ENCODE measurements at places on chromosomes 16 and 17.

- no peak for DNase-seq
These were observed 885.8 kb downstream of the KCNJ2 start for GRCh38 chr17:71055128-71055527.

DNA sequence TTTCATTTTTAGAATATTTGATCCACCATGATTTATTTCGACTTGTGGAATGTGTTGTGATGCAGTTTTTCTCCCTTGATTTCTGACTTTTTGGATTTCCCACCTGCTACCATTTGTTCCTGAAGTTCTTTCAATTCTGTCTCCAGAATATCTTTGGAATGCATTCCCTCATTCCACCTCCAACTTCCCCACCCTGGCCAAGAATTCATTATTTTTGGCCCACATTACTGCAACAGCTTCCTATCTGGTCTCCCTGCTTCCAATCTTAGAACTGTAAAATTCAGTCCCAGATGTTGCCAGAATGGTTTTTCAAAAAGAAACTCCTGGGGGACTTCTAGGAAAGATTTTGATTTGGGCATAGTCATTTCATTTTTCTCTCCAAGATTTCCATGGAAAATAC lies 182.3 kb upstream of the HS3ST4 start:
- no peak for DNase-seq

DNA sequence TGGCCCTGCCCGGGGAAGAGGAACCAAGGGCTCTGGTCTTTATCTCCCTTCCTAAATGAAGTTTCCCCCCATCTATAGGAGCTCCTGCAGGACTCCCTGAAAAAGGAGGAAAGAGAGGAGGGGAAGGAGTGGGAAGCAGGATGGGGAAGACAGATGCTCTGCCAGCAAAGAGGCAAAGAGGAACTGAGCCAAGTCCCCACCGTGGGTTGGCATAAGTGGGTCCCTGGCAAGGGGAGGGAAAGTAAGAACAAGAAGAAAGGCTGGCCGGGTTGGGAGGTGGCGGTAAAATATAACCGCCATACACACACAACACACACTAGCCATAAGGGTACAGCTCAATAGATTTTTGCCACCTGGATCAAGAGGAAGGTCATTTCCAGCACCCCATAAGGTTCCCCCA lies 6.1 kb upstream of the EIF1 start:
- DNase-seq, result no peak

DNA sequence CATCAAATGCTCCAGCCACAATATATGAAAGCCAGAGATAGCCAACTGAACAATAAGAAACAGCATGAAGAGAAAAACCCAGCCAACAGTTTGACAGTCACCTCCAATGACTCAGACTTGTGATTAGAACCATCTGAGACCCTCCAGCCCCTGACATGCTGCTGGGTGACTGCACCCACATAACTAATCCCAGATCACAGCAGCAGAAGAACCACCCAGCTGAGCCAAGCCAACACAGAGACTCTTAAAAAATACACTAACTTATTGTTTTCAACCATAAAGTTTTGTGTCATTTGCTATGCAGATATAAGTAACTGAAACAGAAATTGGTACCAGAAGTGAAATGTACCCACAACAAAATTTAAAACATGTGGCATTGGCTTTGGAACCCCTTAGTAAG lies 314.3 kb upstream of the DYNLRB2 start:
- DNase-seq, result no peak

DNA sequence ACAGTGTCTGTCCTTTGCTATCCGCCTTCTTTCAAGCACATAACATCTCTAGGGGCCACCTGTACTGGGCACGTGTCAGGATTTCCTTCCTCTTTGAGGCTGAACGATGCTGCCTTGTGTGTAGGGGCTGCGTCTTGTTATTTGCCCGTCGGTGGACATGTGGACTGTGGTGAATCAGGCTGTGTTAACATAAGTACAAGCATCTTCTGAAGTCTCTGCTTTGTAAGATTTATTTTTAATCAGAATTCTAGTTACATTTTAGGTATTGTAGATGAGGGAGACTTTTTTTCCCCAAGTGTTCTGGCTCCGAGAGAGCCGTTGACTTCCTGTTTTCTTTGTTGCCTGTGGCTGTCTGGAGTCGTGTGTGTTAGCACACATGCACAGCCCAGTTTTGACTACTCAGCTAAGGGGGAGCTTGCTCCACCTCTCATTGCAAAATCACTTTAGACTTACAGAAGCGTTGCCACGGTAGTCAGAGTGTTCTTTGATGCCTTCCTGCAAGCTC lies 26.1 kb downstream of the SPG7 start:
- no peak for DNase-seq

DNA sequence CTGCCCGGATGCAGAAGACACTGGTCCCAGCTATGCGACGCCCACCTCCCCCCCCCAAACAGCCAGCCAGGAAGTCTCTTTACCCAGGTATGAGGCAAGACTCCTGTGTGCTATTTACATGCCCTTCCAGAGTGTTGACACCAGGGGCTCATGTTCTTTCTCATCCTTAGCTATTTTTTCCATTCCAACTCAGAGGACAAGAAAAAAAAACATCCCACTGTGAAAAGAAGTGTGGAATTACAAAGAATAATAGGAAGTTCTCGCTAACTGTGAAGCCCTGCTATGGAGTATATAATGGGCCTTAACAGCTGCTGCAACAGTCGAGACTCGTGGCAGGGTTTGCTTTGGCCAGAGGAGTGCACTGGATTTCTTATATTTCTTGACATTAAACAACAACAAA lies 584.9 kb downstream of the CDH13 start:
- DNase-seq, result no peak

DNA sequence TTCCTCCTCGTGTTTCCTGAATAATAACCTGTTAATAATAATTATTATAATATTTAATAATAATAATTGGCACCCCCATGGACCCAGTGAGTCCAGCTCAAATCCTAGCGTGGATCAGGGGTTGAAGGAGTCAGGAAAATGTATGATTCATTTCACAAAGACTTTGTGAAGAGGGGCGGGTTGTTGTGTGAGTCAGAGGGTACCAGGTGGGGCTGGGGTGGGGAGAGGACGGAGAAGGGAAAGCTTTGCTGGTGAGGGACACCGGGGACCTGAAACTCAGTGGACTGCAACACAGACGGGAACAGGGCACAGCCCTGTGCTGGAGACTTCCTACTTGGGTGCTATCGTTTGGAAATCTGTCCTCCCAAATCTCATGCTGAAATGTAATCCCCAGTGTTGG lies 3.1 kb upstream of the ADORA2B start:
- no peak for DNase-seq

DNA sequence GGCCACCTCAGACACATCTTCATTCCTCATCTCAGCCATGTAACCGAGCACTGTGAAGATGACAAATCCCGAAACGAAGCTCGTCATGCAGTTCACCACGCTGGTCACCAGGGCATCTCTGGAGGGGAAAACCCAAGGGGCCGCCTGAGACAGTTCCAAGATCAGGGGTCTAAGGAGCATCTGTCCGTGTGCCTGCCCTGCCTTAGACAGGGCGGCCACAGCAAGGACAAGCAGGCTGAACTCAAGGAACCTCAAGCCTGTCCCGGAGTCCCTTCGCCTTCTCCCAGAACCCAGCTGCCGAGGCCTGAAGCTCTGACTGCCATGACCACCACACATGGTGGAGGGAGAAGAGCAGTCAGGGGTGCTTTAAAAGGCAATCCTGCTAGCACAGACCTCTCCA lies 22.7 kb downstream of the SLC6A4 start:
- no peak for DNase-seq

- no peak for DNase-seq
These were observed 99.2 kb downstream of the GOSR1 start for GRCh38 chr17:30576326-30576861.

- DNase-seq, result no peak
These were observed 1.5 kb downstream of the PDF start for GRCh38 chr16:69328854-69329316.

Data from vagina (tissue), 2 donors.